ENCODE measurements at places on chromosomes 3 and 15.

GRCh38 chr15:59997070-59997701 lies 6.9 kb upstream of the FOXB1 start:
- DNase-seq, result peak; percentile 74

GRCh38 chr15:57973534-57973933 lies 92.0 kb downstream of the ALDH1A2 start:
- no peak for DNase-seq

DNA sequence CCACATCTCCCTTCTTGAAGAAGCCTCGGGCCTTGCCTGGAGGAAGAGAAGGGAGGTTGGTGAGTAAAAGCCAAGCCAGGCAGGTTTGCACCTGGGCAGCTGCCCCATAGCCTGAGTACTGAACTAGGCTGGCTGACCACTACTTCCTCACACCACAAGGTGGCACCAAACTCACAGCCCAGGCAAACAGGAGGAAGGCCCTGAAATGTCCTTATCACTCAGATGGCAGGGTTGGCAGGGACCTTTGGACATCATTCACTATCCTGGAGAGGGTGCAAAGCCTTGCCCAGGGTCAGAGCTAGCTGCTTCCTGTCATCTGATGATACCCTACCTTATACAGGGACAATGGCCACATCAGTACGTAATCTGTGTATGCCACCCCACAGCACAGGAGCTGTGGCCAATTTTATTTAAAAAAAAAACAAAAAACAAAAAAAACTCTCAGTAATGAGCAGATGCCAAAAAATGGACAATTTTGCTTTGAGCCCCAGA lies 2.2 kb upstream of the GRAMD2A start:
- peak; percentile 77 for DNase-seq

DNA sequence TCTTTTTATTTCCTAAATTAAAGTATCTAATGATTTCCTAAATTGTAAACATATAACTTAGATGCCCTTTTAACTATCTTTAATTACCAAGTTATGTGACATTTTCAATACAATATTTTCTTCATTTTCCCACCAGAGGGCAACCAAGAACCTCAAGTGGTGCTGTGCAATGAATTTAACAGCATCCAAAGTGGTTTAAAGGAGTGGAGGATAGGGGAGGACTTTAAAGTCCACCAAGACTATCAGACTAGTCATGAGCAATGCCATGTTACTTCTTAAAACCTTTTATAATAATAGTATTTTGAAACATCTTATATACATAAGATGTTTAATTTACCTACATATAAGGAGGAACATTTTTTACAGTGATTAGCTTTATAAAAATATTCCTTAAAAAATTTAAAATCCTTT lies 74.4 kb downstream of the DLG1 start:
- no peak for DNase-seq

GRCh38 chr3:141164852-141165251 lies 66.8 kb upstream of the PXYLP1 start:
- no peak for DNase-seq

- no peak for DNase-seq
Measured at GRCh38 chr3:53089511-53089910, 40.7 kb downstream of the RFT1 start.

GRCh38 chr3:11434017-11434526 lies 161.9 kb downstream of the ATG7 start:
- no peak for DNase-seq

GRCh38 chr15:95635666-95636065 lies 694.8 kb upstream of the NR2F2 start:
- DNase-seq, result no peak

DNA sequence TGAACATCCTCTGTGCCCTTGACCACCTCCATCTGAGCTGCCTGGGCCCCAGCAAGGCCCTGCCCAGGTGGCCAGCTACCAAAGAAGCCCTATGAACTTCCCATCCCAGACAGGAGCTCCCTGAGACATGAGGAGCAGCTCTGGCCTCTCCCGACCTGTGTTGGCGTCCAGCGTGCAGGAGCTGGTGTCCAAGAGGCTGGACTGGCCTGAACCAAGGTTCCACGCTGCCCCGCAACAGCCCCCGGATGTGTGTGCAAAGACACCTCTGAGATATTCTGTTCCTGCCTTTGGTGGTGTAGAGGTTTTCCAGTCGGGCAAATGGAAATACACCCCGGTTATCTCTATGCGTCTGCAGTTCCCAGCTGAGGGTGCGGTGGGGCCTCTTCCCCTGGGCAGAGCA lies 42.1 kb downstream of the WNT7A start:
- no peak for DNase-seq

GRCh38 chr3:100776746-100777145 lies 67.5 kb downstream of the TFG start:
- DNase-seq, result peak; percentile 13

- DNase-seq, result no peak
Measured at GRCh38 chr3:64463981-64464380, 223.8 kb downstream of the ADAMTS9 start.

GRCh38 chr3:101828691-101829436 lies 20.4 kb upstream of the NFKBIZ start:
- DNase-seq, result peak; percentile 69

GRCh38 chr3:156637480-156638022 lies 36.8 kb upstream of the TIPARP start:
- no peak for DNase-seq

- DNase-seq, result no peak
Measured at GRCh38 chr3:100761951-100762350, 52.7 kb downstream of the TFG start.

GRCh38 chr3:51275111-51275805 lies 109.8 kb upstream of the MANF start:
- DNase-seq, result no peak

DNA sequence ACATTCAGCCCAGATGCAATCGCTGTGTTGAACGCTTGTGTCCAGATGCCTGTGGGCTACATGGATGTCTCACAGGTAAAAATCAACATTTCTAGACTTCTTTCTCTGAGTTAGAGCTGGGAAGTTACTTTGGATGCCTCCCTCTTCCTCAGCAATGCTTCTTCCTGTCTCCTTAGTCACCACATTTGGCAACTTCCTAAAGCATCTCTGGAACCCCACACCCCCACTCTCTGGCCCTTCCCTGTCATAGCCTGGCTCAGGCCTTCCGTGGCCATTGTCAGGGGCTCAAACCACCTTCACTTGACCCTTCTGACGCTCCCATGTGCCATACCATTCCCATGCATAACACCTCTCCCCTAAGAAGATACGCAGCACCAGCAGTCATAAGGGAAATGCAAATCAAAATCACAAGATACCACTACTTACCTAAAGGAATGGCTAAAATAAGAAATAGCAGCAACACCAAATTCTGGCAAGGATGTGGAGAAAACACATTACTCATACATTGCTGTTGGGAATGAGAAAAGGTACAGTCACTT lies 21.6 kb upstream of the RGMA start:
- no peak for DNase-seq

GRCh38 chr15:49904296-49904695 lies 214.7 kb downstream of the ATP8B4 start:
- DNase-seq, result no peak

DNA sequence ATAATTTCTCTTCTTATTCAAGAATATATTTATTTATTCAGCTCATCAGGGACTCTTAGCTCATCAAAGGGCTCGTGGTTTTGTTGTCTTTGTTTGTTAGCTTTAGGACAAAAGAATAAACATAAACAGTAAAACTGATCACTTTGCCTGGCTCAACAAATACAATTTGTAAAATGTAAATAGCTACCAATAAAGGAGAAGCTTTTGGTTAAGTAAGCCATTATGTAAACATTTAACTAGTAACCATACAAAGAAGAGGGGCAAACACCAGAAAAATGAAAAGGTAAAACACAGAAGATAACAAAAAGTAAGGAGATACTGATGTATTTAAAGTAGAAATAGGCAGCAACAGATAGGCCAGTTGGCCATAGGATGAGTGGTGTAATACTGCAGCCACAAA lies 761.7 kb downstream of the ROBO1 start:
- DNase-seq, result no peak

- no peak for DNase-seq
Measured at GRCh38 chr3:23671851-23672589, 133.7 kb upstream of the UBE2E1 start.

GRCh38 chr3:16828815-16829214 lies 55.9 kb upstream of the PLCL2 start:
- DNase-seq, result peak; percentile 62

DNA sequence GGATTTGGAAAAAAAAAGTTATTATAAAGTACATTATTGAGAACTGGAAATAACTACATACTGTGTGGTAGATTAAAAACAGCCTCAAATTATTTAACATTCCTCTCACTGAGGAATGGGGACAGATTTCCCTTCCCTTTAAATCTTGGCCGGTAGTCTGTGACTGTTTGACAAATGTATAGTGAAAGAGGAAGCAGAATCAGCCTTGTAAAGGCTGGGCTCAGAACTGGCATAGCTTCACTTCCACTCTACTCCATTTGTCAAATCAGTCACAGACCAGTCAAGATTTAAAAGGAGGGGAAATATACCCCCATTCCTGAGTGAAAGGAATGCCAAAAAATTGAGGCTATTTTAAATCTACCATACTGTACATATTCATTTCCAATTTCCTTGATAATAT lies 18.2 kb upstream of the B4GALT4 start:
- no peak for DNase-seq

DNA sequence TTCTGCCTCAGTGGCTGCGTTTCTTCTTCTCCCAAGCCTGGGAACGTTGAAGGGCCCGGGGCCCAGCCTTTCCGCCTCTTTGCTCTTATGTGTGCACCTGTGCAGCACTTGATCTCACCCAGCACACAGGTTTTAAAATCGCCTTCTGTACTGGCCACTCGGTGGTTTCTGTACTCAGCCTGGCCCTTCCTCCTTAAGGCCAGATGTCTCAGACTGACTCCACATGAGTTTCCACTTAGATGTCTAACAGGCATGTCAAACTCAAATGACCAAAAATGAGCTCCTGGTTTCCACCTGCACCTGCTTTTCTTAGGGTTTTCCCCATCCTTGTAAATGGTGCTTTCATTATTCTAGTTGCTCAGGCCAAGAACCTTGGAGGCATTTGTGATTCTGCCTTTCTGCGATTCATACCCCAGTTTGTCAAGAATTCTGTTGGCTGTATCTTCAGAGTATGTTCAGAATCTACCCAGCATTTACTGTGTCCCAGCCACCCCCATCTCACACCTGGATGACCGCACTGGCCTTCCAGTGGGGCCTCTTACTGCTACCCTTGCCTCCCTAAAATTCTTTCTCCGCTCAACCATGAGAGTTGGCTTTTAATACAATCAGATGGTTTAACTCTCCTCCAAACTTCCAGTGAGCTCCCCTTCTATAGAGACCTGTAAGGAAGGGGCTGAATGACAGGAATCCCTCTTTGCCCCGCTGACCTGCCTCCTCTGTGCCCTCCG lies 2.2 kb upstream of the TRAK1 start:
- DNase-seq, result no peak

DNA sequence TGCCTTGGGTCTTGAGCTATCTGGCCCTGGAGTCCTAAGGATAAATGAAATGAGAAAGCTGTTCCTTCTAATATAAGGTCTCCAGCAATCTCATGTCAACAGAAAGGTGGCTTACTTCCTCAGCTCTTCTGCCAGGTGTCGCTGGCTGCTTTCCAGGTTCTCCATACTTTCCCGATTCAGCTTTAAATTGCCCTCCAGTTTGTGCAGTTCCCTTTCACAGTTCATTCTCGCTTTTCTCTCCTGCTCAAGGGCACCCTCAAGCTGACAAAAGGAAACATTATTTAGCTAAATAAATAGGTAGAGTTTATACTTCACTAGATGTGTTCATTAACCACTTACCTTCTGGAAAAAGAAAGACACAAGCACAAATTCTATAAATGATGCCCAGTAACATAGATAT lies 73.0 kb downstream of the MYH15 start:
- no peak for DNase-seq

DNA sequence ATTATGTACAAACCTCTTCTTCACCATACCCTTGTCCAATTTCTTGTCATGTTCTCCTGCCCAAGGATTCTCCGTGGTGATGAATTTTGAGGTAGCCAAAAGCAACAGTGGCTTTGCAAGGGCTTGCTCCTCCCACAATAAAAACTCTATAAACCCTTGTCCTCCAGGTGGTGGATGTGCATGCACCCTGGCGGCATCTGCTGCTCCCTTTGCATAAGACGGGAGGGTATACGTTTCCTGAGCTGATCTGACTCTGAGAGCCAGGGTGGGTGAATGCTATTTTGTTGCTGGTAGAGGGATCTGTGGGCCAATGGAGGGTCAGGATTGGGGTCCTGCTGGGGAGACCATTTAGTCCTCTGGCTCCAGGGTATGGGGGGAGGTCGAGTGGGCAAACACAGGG lies 5.4 kb downstream of the DNAH1 start:
- DNase-seq, result no peak

All from activated CD4-positive, alpha-beta T cell treated with anti-CD3 and anti-CD28 coated beads for 48 hours (primary cell).